ENCODE measurements at places on chromosomes 2 and 18.
A peak's percentile ranks its signal among the peaks of the same experiment; 100 is the strongest.

DNA sequence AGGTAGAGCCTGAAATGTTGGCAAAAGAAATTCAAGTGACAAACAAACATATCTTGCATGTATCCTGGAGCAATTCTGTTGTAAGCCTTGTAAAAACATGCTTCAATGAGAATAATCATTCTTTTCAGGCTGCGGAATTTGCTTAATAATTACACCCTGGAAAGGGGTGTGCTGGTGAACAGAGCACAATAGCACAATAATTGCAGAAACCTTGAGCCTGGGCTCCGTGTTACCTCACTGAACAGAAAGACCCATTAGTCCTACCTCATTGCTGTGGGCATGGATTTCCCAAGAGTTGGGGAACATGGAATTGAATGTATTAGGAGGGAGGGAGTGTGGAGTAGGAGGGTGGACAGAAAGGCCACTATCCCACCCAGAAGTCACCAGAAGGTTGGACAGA lies 168.0 kb upstream of the ALKAL2 start:
- H3K4me3 ChIP-seq, result no peak overlapping the region
- no peaks in the 10 kb centered on the region for H3K27me3 ChIP-seq
- H3K4me1 ChIP-seq, result no peaks in the 10 kb centered on the region
- H3K36me3 ChIP-seq, result no peaks in the 10 kb centered on the region
- DNase-seq, result no peak
- no peak overlapping the region for H3K27ac ChIP-seq

- H3K27me3 ChIP-seq, result no peaks in the 10 kb centered on the region
- no peaks in the 10 kb centered on the region for H3K4me1 ChIP-seq
- no peaks in the 10 kb centered on the region for H3K36me3 ChIP-seq
- H3K27ac ChIP-seq, result no peak overlapping the region
These were observed 37.8 kb upstream of the KCNF1 start for GRCh38 chr2:10873790-10874437.

DNA sequence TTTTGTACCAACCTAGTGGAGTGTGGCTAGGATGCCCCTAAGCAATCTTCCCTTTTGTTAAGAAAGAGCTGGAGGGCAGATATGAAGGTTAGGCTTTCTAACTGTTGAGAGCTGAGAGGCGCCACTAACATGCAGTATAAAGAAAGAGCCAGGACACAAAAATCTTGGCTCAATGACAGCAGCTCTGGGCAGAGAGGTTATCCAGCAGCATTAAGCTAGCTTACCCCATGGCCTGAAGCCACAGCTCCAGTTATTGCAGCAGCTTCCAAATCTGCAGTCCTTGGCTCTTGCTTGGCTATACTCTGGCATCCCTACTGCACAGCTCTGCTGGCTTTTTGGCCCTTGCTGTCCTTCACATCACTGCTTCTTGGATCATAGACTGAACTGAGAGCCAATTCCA lies 213.4 kb downstream of the GPD2 start:
- no peaks in the 10 kb centered on the region for H3K27me3 ChIP-seq
- H3K4me3 ChIP-seq, result no peak overlapping the region
- no peak for DNase-seq
- H3K4me1 ChIP-seq, result peaks cover 13% of the 10 kb centered on the region
- no peak overlapping the region for H3K27ac ChIP-seq

DNA sequence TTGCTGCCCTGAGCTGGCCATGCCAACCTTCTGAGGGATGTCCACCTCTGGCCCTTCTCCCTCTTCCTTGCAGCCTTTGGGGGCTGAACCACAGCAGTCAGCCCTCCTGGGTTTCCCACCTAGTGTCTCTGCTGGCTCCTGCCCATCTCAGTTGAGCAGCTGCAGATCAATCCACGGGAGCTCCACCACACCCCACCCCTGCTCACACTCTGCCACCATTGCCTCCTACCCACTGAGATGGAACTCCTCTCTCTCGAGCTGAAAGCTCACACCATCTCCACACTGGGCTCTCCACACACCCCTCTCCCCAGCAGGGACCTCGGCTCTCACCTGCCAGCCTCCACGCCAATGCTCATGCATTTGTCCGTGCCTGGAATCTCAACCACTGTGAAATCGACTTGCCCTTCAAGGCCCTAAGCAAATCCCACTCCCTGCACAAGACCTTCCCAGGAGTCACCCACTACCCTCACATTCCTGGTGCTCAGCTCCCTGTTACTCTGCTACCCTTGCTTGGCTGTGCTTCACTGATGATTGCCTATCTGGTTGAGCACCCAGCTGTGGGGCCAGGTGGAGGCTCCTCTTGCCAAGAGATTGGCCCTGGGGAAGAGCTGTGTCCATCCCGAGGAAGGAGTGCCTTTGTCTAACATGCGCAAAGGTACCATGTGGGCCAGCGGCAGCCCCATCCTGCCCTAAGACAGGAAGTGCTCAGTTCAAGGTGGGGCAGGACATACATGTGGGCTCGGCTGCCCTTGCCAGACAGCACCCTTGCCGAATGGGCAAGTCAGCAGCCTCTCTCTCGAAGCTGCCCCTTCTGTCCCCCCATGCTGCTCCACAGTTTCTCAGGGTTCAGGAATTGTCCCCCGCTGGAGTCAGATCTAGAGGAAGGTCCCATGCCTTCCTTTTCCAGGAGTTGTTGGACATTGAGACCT lies 208.7 kb downstream of the CYP26B1 start:
- no peaks in the 10 kb centered on the region for H3K36me3 ChIP-seq
- DNase-seq, result no peak
- no peak overlapping the region for H3K4me3 ChIP-seq
- H3K27ac ChIP-seq, result no peak overlapping the region
- H3K27me3 ChIP-seq, result no peaks in the 10 kb centered on the region

DNA sequence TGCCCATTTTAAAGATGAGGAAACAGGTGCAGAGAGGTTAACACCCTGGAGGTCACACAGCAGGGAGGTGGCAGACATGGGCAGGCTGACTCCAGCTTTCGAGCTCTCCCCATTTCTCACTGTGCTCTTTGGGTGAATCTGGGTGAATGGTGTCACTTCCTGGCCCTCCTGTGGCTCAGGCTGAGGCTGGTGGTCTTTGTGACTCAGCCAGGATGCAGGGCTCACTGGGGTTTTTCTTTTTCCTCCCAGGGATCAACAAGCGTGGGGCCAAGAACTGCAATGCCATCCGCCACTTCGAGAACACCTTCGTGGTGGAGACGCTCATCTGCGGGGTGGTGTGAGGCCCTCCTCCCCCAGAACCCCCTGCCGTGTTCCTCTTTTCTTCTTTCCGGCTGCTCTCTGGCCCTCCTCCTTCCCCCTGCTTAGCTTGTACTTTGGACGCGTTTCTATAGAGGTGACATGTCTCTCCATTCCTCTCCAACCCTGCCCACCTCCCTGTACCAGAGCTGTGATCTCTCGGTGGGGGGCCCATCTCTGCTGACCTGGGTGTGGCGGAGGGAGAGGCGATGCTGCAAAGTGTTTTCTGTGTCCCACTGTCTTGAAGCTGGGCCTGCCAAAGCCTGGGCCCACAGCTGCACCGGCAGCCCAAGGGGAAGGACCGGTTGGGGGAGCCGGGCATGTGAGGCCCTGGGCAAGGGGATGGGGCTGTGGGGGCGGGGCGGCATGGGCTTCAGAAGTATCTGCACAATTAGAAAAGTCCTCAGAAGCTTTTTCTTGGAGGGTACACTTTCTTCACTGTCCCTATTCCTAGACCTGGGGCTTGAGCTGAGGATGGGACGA lies 13.2 kb downstream of the ITM2C start:
- no peaks in the 10 kb centered on the region for H3K27me3 ChIP-seq
- H3K4me3 ChIP-seq, result no peak overlapping the region
- H3K4me1 ChIP-seq, result no peaks in the 10 kb centered on the region
- peaks cover 10% of the 10 kb centered on the region for H3K36me3 ChIP-seq
- no peak overlapping the region for H3K27ac ChIP-seq

GRCh38 chr2:111708476-111709180 lies 175.4 kb downstream of the ANAPC1 start:
- H3K4me1 ChIP-seq, result no peaks in the 10 kb centered on the region
- H3K4me3 ChIP-seq, result no peak overlapping the region
- no peaks in the 10 kb centered on the region for H3K36me3 ChIP-seq
- peak overlapping the region; percentile 3 for H3K27ac ChIP-seq
- DNase-seq, result no peak

DNA sequence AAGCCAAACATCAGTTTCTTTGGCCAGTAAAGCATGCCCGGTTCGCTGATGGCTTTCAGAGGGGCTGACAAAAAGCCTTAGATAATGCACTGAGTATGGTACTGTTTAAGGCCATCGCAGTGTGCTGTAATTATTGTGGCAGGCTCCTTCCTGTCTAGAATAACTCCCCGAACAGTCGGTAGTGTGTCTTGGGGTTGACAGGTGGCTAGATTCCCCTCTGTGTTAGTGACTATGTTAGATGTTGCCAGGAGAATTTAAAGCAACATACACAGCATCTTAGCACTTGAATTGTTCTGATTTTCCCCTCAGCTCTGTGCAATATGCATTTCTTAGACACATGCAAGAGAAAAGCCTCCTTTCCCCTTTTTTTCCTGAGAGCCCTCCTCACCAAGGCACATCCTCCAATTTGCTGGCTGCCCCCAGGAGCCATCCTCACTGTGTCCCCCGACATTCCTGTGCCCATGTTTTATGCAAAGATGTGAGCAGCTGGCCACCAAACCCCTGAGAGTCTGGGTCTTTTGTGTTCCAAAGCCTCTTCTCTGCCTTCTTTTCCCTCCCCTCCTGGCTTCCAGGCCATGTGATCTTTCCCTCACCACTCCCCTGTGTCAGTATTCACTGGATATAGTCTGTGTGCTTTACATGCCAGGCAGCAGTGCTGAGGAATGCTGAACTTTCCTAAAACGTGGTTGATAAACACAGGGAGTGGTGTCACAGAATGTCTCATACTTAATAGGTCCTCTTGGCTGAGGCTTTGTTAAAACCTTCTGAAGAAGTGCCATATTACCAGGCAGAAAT lies 331.5 kb downstream of the HRH4 start:
- peaks cover 4% of the 10 kb centered on the region for H3K27me3 ChIP-seq
- no peak overlapping the region for H3K27ac ChIP-seq
- no peak overlapping the region for H3K4me3 ChIP-seq
- H3K4me1 ChIP-seq, result no peaks in the 10 kb centered on the region
- DNase-seq, result no peak

DNA sequence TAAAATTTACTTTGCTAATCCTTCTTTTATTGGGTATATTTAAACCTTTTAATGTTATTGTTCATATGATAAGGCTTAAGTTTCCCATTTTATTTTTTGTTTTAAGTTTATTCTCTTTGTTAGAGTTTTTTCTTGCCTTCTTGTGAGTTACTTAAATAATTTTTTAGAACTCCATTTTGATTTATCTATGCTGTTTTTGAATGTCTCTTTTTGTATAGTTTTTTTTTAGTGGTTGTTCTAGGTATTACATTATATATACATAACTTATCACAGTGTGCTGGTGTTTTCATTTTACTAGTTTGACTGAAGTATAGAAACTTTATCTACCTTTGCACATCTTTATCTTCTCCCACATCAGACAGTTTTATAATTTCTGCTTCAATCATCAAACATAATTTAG lies 49.4 kb upstream of the TGFA start:
- DNase-seq, result no peak
- no peak overlapping the region for H3K4me3 ChIP-seq
- H3K4me1 ChIP-seq, result no peaks in the 10 kb centered on the region
- no peak overlapping the region for H3K27ac ChIP-seq

DNA sequence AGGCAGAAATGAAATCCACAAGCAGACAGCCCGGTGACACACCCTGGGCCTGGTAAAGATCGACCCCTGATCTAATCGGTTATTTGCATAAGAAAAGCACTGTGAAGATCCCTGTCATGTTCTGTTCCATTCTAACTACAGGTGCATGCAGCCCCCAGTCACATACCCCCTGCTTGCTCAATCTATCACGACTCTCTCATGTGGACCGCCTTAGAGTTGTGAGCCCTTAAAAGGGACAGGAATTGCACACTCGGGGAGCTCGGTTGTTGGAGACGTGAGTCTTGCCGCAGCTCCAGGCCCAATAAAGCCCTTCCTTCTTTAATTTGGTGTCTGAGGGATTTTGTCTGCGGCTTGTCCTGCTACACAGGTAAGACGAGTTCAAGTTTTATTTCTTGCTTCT lies 13.4 kb upstream of the IL1B start:
- no peaks in the 10 kb centered on the region for H3K36me3 ChIP-seq
- no peak overlapping the region for H3K27ac ChIP-seq
- no peaks in the 10 kb centered on the region for H3K4me1 ChIP-seq
- no peak for DNase-seq

GRCh38 chr2:95314598-95314963 lies 17.4 kb downstream of the KCNIP3 start:
- H3K4me1 ChIP-seq, result no peaks in the 10 kb centered on the region
- no peaks in the 10 kb centered on the region for H3K27me3 ChIP-seq
- no peaks in the 10 kb centered on the region for H3K36me3 ChIP-seq
- H3K27ac ChIP-seq, result no peak overlapping the region
- DNase-seq, result no peak

GRCh38 chr2:53646788-53647187 lies 120.8 kb upstream of the CHAC2 start:
- no peaks in the 10 kb centered on the region for H3K36me3 ChIP-seq
- DNase-seq, result no peak
- H3K27ac ChIP-seq, result no peak overlapping the region
- no peaks in the 10 kb centered on the region for H3K4me1 ChIP-seq

DNA sequence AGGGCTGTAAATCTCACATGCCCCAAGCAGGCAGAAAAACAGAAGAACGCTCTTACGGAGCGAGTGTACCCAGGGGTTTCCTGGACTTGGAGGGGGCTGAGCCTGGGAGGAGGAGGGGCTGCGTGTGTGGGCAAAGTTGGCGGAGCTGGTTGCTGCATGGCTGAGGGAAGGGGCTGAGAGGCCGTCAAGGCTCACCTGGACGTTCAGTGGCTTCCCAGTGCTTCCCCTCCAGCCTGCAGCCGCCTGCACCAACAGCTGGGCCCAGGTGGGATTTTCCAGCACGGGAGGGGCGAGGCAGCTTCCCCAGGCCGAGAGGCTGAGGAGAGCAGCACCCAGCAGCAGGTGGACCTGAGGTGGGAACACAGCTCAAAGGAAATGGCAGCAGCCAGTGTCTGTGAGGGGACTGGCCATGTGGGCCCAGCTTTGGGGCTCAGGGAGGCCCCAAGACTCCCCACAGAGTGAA lies 70.6 kb upstream of the CTDP1 start:
- H3K36me3 ChIP-seq, result no peaks in the 10 kb centered on the region
- H3K4me1 ChIP-seq, result no peaks in the 10 kb centered on the region
- no peak overlapping the region for H3K27ac ChIP-seq
- H3K27me3 ChIP-seq, result no peaks in the 10 kb centered on the region
- DNase-seq, result no peak

GRCh38 chr2:218547978-218548377 lies 20.2 kb downstream of the USP37 start:
- no peaks in the 10 kb centered on the region for H3K27me3 ChIP-seq
- no peaks in the 10 kb centered on the region for H3K4me1 ChIP-seq
- DNase-seq, result no peak
- no peak overlapping the region for H3K4me3 ChIP-seq

DNA sequence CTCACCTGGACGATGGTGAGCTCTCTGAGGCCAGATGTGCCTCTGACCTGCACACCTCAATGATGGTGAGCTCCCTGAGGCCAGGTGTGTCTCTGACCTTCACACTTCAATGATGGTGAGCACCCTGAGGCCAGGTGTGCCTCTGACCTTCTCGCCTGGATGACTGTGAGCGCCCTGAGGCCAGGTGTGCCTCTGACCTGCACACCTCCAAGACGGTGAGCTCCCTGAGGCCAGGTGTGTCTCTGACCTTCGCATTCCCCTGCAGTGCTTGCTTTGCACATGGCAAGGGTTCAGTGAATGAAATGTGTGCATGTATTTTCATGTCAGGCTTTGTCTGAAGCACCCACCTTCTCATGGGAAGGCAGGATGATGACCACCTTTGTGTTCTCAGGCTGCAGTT lies 95.5 kb downstream of the PTGR3 start:
- H3K4me1 ChIP-seq, result no peaks in the 10 kb centered on the region
- DNase-seq, result no peak
- H3K27me3 ChIP-seq, result no peaks in the 10 kb centered on the region
- H3K4me3 ChIP-seq, result no peak overlapping the region
- H3K27ac ChIP-seq, result no peak overlapping the region

Measured in pancreas (tissue), 10 donors.